ENCODE measurements at places on chromosomes 11 and 22.

DNA sequence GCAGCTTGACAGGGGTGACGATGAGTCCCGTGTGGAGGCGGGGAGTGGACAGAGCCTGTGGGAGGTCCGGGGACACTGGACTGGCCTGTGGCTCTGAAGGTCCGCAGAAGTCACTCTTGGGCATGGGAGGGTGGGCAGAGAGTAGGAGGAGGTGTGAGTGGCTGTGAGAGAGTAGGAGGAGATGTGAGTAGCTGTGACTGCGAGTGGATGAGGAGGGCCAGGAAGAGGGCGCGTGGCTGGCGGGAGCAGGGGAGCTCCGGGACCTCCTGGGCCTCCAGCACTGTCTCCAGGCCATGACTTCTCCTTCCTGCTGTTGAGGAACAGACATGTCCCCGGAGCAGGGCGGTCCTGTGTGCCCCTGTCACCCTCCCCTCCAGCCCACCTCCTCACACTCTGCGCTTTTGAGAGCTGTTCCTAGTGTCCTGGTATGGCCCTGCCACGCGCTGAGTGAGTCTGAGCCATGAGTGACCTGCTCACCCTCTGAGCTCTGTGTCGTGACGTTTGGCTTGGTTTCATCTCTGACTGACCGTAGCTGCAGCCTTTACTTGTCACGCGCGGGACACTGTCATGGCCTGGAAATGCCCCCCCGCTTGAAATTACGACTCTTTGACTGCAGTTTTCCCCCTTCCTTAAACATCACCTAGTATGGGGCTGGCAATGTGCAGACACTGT is 391.5 kb downstream of the TBC1D22A start:
- DNase-seq, result no peak

GRCh38 chr11:105244160-105244825 is 104.7 kb upstream of the CARD18 start:
- peak; percentile 19 for DNase-seq

- no peak for DNase-seq
These were observed 30.9 kb upstream of the WNT7B start for GRCh38 chr22:46007848-46008261.

DNA sequence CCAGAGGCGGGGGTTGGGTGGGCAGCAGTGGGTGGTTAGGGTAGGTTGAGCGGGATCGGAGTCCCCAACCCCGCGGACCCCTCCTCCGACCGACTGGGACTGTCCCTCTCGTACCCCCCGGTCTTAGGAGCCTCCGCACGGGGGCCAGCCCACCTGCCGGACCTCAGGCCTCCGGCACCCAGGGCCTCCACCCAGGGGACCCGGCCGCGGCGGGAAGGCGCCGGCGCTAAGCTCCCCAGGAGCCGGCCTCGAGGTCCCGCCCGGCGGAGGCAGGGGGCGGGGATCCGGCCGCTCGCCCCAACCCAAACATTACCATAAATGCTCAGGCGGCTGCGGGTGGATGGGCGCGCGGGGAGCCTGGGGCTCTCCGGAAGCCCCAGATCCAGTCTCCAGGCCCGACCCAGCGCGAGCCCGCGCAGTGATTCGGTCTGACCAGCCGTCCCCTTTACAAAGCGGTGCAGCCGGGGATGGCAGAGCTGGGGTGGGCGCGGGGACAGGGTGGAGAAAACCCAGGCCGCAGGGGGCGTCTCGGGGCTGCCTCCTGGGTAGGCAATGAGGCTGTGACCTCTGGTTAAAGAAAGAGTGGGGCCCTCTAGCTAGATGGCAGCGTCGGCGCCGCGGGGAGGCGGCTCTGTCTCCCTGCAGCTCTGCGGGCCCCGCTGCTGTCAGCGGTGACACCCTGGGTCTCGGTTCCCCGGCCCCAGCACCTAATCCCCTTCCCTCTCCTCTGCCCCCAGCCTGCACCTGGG is 4.0 kb upstream of the MCAM start:
- DNase-seq, result peak; percentile 37
